Tracheal epithelial cell (primary cell): ENCODE measurements at places on chromosomes 7 and 10. TPM values are rescaled to one million over a fixed set of nuclear protein-coding genes. Genes with fewer than 3 reads are reported as not detected.

CYP3A7 gene
- not detected in 2 replicates for total RNA-seq

LDB3 gene
- not detected in 2 replicates for total RNA-seq

AOAH gene
- total RNA-seq = 0.24 TPM in 1 of 2 replicates, not detected in the other

SYT15B gene
- total RNA-seq = 0.21 and 0.24 TPM in 2 replicates

TDRD1 gene
- total RNA-seq = 1.4 and 1.9 TPM in 2 replicates

DMBT1 gene
- under 0.01 TPM in 1 of 2 replicates, not detected in the other for total RNA-seq

UTF1 gene
- not detected in 2 replicates for total RNA-seq

EPHA1 gene
- 40.7 and 52.5 TPM in 2 replicates for total RNA-seq

PLXDC2 gene
- total RNA-seq = 3.4 and 5.5 TPM in 2 replicates

PDE6C gene
- total RNA-seq = not detected in 2 replicates

ARHGAP22 gene
- total RNA-seq = 15.8 and 29.4 TPM in 2 replicates

AOC1 gene
- 0.96 TPM in 1 of 2 replicates, not detected in the other for total RNA-seq

FUOM gene
- 9.4 and 28.2 TPM in 2 replicates for total RNA-seq
